Stimulated activated CD8-positive, alpha-beta memory T cell treated with anti-CD3 and anti-CD28 coated beads, Interleukin-4, amount 100 ng/mL, for 1 hour (primary cell): ENCODE measurements at places on chromosomes 16 and 17.

GRCh38 chr16:1920727-1921171 is 2.5 kb upstream of the HS3ST6 start:
- no peak for DNase-seq

DNA sequence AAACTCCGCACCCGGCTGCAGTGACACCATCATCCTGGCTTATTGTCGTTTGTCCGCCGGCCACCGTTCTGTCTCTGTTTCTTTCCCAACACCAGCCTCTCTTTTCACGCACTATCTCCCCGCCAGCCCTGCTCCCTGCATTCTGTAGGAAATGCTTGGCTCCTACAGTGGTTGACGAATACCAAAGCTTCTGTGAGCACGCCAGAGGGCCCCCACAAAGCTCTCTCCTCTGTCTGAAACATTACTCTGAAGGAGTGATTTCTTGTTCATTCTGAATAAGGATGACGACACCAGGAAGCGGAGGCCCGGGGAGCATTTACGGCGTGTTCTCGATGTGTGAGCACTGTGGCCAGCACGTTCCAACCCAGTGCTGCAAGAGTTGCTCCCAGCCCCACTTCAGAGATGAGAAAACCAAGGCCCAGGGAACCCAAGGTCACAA is 58.8 kb downstream of the ADCY9 start:
- DNase-seq: no peak

DNA sequence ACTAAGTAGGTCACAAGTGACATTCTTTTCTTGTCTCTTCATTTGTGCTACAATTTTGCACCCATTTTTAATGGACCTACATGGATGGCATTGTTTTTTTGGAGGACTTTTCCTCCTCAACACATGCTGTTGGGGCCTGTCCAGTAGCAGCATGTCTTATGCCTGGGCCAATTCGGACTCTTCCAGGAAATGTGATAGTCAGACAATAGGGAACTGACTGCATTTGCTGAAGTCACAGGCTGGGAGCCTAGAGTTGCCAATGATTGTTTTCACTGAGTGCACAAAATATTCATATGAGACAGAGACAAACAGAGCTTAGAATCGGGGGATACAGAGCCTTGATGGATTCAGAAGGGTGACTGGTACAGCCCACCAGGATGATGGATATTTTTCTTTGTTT is 867.3 kb upstream of the GOT2 start:
- no peak for DNase-seq

- peak; percentile 73 for DNase-seq
Measured at GRCh38 chr16:28309811-28310311, 17.5 kb downstream of the SBK1 start.

DNA sequence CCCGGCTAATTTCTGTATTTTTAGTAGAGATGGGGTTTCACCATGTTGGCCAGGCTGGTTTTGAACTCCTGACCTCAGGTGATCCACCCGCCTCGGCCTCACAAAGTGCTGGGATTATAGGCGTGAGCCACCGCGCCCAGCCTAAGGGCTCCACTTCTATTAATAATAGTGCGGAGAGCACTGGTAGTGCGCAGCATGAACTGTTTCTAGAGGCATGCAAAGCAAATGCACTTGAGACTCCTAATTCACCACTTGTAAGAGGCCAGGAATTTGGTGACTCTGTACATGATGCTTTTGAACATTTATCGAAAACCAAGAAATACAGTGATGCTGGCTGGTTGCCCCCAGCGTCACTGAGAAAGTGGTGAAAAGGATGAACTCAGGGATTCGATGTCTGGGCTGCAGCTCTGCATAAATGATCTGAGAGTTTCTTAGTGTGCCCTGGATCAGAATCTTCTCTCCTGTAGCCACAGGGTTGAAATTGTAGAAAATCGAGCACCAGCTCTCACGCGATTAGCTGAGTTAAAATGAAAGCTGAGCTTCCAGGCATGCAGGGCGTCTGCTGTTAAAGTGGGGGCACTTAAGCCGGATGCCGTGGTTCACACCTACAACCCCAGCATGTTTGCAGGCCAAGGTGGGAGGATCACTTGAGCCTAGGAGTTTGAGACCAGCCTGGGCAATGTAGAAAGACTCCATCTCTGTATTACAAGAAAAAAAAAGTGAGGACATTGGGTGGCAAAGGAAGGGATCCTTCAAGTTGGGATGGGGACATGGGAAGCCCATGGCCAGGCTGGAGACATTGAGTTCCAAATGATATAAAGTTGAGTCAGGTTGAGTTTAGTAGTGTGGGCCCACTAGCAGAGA is 4.8 kb downstream of the RNF213 start:
- no peak for DNase-seq

DNA sequence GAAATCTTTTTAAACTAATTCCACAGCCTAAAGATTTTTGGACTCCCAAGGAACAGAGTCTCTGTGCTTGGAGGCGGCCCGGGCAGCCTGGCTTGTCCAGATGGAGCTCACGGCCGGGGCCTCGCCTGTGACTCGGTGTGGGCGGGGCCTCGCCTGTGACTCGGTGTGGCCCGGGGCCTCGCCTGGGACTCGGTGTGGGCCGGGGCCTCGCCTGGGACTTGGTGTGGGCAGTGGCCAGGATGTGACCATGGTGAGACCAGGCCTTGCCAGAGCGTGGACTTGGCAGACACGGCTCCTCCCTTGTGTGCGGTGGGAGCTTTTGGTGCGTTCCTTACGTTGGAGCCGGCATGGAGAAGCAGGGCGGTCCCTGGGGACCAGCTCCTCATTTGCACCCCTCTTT is 92.3 kb downstream of the METRNL start:
- no peak for DNase-seq

GRCh38 chr17:58706351-58707140 is 14.1 kb downstream of the RAD51C start:
- no peak for DNase-seq

- no peak for DNase-seq
Measured at GRCh38 chr16:80586476-80586875, 45.7 kb downstream of the DYNLRB2 start.

DNA sequence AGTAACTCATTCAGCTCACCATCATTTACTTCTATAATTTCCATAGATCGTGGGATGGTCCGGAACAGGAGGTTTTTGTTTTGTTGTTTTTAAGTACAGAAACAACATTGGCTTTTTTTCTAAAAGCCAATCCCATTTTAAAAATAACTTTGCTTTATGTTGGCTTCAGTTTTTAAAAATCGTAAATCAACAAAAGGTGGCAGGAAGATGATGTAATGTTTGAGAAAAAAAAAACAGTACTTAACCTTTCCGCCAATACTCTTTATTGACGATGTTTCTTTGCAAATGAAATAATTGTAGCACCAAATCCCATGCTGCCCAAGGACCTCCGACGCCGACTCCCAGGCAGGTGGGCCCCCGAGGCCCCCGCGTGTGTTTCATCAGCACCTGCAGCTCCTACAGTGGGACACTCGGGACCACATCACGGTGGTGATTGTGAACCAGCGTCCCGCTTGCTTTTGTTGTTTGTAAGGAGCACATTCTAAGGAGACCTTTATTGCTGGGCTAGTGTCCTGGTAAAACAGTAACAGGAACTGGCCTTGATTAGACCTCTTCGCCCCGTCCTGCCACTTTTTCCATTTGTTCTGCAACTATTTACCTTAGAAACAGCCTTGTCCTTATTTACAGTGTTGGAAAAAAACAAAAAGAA is 140.2 kb upstream of the CHMP6 start:
- no peak for DNase-seq

GRCh38 chr17:65696739-65697394 is 135.4 kb upstream of the AXIN2 start:
- DNase-seq: no peak

- DNase-seq: no peak
Measured at GRCh38 chr17:47605011-47605410, 44.7 kb upstream of the KPNB1 start.

DNA sequence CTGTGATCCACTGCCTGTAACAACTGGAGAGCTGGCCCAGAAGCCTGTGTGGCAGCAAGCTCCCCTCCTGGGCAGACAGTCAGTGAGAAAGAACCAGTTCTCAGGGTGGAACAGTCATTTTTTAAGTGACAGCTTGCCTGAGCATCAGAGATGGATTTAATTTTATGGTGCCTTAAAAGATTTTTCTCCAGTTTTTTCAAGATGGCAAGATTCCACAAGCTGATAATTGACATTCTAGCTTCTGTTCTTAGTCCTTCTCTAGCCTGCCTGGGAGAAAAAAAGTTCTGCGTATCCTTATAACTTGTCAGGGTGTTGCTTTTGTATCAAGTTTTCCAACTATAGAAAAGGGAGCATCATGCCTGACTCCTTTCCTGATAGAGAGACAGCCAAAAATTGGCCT is 21.2 kb downstream of the CALB2 start:
- DNase-seq: no peak

DNA sequence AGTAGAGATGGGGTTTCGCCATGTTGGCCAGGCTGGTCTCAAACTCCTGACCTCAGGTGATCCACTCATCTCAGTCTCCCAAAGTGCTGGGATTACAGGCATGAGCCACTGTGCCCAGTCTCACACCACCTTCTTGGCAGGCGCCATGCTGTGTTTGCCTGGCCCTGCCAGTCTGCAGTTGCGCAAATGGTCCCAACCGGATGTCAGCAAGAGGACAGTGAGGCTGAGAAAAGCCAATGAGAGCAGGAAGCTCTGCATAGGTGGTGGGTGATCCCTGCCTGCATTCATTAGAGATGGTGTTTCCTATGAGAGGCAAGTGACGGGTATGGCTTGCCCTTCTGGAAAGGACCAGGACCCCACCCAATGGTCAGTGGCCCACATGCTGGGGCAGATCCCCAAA is 59.3 kb downstream of the PECAM1 start:
- DNase-seq: no peak

GRCh38 chr17:3919123-3919624 is 2.9 kb upstream of the P2RX1 start:
- no peak for DNase-seq

DNA sequence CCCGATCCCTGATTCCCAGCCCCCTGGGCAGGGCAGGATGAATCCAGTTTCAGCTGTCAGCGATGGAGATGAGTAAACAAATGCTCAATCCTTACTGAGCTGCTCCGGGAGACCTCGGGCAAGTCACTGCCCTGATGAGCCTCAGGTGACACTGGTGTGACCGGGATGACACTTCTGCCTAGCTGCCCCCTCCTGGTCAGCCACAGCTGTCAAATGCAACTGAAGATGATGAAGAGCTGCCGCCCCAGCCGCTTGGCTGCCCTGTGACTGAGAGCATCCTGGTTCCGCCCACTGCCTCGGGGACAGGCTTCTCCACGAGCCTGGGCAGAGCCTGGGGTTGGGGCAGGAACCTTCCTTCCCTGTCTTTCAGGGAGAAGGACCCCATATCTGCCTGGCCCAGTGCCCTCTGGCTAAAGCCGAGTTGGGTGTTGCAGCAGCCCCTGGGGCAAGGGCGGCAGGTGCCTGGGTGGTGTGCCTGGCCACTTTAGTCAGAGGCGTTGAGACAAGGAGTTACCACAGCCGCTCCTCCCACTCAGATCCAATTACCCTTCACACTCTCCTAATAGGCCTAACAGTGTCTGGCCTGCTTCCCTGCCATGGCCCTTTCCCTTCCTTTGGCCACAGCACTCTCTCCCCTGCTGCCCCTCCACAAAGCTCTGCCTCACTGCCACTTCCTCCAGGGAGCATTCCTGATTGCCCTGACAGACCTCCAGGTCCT is 5.5 kb downstream of the CCL17 start:
- DNase-seq: no peak

GRCh38 chr17:17403899-17404576 is 72.8 kb upstream of the MED9 start:
- DNase-seq: no peak

DNA sequence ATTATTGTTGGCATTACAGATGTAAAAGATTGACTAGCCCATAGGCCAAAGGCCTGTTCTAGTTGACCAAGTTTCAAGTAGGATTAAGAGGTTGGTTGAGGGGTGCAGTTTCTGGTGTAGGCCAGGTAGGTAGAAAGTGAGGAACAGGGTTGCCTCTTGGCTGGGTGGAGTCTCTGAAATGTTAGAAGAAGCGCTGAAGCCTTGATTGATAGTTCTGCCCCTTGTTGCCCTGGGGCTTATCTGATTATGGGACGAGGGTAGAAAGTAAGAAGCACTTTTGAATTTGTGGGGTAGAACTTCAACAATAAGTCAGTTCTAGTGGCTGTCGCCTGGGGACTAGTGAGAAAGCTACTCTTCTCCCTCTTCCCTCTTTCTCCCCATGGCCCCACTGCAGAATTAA is 6.2 kb downstream of the BCL6B start:
- DNase-seq: no peak

- no peak for DNase-seq
Measured at GRCh38 chr17:16491131-16491702, 776 bp downstream of the LRRC75A start.

- DNase-seq: no peak
Measured at GRCh38 chr17:9350080-9350479, 225.5 kb downstream of the STX8 start.

DNA sequence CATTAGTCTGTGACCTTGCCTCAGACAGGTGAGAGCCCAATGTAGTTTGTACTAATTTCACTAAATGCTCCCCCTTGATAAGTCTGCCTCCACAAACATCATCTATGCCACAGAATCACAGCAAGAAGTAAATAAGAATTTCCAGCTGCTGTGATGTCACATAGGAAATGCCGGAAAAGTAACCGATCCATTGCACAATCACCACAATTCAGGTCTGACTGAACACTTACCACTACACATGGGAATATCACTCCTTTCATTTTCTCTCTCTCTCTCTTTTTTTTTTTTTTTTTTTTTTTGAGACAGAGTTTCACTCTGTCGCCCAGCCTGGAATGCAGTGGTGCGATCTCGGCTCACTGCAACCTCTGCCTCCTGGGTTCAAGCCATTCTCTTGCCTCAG is 79.0 kb upstream of the CDH11 start:
- DNase-seq: no peak

DNA sequence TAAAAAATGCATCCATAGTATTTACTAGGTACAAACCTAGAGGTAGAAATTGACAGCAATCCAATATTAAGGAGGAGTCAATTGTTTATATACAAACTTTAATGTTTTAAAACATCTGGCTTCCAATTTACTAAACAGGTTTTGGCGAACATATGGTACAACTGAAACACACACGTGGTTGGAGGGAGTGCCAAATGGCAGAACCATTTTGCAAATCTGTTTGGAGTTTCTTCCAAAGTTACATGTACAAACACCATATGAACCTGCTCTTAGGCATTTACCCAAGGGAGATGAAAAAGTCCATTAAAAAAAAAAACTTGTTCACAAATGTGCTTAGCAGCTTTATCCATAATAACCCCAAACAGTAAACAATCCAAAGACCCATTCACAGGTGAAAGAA is 159.8 kb upstream of the MYOCD start:
- no peak for DNase-seq

- DNase-seq: no peak
Measured at GRCh38 chr16:47519546-47519945, 58.4 kb downstream of the PHKB start.

- peak; percentile 61 for DNase-seq
Measured at GRCh38 chr16:30660424-30661261, 2.4 kb downstream of the FBRS start.
